Activated CD4-positive, alpha-beta T cell treated with anti-CD3 and anti-CD28 coated beads for 1 hour (primary cell): ENCODE measurements at places on chromosomes 3 and 15.

DNA sequence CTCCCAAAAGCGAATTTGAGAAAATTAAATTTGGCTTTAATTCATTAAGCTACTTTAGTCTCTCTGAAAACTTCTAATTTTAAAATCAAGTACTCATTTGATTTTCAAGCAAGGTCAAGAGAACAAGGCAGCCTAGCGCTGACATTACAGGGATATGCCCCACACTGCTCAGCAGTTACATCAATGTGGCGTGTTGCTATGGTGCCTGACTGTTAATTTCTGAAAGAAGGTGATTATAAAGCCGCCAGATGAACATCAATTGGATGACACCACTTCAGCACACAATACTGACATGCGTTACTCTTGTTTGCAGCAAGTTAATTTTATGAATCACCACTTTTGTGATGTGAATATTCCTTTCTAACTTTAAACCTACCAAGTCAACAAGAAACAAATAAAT, 284.4 kb downstream of the FOXP1 start:
- no peak for DNase-seq

DNA sequence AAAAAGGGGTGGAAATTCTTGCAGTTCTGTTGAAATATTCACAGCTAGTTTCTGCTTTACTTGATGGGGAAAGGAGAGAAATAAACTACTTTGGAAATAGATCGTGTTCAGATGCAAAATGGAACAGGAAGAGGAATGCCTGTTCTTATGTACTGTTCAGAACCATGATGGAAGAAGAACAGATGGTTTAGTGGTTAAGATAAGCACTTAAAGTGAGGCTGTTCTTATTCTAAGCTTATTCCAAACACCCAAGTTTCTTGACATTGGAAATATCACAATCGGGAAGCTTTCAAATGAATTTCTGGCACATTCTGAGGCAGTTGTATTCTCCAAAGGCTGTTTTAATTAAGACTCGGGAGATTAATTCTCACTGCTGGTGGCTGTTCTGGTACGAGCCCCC, 228.5 kb downstream of the LSAMP start:
- no peak for DNase-seq

DNA sequence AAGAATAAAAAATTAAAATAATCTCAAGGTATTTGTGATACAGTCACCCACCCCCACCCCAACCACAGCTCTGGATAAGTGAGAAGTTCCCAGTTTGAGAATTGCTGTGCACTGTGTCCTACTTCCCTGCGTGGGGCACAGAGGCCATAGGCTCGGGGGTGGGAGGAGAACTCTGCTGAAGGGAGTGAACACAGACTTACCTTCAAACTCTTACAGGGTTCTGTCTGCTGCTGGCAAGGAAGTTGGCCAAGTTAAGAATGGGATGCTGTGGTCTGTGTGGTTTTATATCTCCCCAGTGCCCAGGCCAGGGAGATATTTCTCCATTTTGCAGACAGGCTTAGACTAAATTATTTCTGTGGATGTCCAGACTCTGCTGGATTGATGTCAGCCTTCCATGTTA, 37.6 kb downstream of the SPTSSB start:
- no peak for DNase-seq

DNA sequence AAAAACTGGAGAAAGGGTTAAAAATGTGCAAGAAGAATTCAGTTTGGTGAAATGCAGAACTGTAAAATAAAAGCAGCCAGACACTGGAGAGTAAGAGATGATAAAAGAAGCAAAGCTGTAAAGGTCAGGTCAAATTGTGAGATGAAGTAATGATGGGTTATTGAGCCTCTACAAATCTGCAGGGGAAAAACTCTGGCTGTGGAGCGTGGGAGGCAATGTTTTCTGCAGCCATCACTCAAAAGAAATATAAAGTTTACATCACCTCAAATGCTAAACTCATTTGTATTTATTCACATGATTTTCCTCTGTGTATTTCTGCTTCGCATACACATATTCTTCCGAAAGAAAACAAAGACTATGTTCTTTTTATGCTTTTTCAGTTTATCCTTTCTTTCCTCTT, 158.8 kb upstream of the GPR149 start:
- no peak for DNase-seq

GRCh38 chr3:53227993-53228885, 27.6 kb downstream of the TKT start:
- no peak for DNase-seq

GRCh38 chr3:177418787-177419186, 221.5 kb upstream of the TBL1XR1 start:
- no peak for DNase-seq

DNA sequence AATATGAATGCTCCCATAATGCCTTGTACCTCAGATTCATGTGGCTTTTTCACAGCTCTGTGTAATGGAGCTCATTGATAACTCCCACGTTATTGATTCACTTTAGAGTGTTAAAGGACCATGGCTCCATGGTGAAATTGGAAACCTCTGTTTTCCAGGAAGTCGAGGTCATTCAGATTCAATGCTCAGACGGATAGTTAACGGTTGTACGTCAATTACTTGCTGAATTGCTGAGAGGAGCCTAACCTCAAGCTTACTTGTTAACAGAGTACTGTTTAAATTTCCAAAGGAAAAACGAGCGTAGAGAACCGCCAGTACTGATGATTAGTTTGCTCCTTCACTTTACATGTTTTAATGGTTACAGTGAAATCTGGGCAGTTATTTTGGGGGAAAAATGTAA, 11.1 kb downstream of the ABHD17C start:
- DNase-seq = no peak

GRCh38 chr3:94303266-94303665, 240.4 kb downstream of the NSUN3 start:
- DNase-seq = no peak

DNA sequence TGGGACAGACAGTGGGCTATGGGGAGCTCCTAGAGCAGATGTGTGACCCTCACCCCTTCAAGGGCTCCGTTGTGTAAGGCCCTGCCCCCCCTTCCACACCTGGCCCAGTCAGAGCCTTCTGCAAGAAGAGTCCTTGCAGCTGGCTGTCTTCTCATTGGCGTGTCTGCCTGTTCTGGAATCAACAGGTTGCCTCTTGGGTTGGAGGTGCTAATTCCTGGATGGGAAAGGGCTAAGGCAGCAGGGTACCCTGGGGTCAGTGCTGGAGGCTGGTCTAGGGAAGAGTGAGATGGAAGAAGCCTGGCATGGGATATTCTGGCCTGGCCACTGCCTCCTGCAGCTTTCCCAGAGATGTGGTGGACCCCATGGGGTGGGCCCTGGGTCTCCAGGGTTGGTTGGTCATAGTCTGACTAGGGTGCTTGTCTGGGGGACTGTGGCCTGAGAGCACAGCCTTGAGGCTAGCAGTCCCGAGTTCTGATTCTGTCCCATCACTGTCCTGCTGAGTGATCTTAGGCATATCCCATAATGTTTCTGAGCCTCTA, 5.1 kb downstream of the TEX264 start:
- DNase-seq = no peak

DNA sequence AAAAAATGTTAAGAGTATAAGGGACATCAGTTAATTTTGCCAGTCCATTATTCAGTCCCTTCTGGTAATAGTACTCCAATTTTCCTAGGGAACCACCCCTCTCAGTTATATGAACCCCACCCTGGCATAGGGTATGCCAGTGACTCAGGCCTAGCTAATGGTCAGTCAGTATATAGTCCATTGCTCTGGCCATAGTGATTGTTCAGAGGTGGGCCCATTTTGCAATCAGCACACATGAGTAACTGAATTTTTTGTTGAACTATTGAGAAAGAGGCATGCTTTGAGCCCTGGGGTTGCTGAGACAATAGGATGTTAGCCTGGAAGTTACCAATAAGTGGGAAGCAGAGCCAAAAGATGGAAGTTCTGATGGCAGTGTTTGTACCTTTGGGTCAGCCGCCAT, 4.1 kb downstream of the LRCH3 start:
- no peak for DNase-seq

GRCh38 chr15:73298522-73299245, 70.1 kb downstream of the HCN4 start:
- DNase-seq = no peak

- no peak for DNase-seq
These were observed 7.3 kb downstream of the NTRK3 start for GRCh38 chr15:88249220-88249619.

DNA sequence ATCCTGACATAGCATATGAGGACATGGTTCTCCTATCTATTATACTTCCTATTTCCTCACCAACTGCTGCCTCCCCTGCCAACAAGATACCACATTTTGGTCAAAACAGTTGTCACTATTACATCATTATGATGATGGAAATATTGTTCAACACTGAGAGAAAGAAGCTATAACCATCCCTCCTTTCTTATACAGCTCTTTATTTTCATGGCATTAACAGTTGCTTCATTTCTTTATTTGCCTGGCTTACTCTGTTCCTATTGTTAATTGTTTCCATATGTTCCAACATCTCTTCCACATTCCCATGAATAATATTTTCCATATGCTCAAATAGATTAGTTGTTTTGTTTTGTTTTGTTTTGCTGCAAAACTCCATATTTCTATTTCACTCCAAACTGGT, 40.8 kb upstream of the FILIP1L start:
- no peak for DNase-seq

DNA sequence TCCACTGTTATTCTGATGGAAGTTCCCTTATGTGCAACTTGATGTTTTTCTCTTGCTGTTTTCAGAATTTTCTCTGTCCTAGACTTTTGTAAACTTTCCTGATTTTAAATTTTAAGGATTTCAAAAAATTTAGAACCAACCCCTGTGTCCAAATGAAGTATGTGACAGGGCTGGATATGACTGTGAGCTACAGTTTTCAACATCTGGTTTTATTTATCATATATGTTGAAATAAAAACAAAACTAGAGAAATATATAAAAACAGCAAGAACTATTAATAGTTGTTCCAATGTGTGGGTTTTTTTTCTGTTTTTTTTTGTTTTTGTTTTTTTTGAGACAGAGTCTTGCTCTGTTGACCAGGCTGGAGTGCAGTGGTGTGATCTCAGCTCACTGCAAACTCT, 47.4 kb upstream of the PSMD6 start:
- DNase-seq = no peak

DNA sequence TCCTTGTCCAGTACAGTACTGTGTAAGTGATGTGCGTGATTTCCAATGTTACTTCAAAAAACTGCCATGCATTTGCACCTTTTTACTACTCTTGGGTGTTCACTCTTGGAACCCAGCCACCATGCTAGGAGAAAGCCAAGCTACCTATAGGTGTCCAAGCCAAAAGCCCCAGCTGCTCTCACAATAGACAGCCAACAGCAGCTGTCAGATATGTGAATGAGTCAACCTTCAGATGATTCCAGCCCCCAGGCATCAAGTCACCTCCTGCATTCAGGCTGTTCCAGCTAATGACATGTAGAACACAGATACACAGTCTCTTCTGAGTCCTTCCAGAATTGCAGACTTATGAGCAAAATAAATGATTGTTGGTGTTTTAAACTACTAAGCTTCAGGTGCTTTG, 417.7 kb upstream of the TGFBR2 start:
- DNase-seq = no peak

GRCh38 chr3:11373654-11374053, 101.5 kb downstream of the ATG7 start:
- no peak for DNase-seq

- DNase-seq = no peak
These were observed 25.9 kb upstream of the SPRED1 start for GRCh38 chr15:38226608-38227266.

DNA sequence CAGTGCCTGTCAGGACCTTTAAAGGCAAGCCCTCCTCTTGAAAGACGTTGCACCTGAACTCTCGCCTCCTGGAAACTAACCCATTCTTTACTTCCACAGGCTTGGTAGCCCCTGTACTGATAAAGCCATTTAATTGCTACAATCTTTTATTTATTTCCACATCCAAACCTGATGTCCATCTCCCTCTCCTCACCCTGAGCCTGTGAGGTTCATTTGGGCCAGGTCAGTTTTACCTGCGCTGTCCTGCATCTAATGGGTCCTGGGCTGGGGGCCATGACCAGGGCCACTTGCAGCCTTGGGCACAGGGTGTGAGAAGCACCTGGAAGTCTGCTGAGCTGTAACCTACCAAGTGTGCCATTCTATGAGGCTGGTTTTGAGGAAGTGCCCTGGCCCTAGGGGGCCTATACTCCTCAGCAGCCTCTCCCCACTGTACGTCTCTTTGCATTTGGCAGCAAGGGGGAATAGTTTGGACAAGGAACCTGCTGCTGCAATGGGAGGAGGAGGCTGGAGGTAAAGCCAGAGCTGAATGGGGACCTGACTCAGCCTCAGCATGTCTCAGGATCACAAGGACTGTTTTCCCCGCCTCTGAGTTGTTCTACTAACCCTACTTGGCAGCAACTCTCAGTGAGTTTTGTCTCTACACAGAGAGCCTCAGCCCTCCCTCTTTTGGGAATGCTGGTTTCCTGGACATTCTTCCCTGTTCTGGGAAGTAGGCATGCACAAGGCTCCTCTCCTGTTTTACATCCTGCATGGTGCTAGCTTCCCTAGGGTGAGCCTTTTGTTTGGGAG, 53.8 kb downstream of the WDR76 start:
- no peak for DNase-seq

DNA sequence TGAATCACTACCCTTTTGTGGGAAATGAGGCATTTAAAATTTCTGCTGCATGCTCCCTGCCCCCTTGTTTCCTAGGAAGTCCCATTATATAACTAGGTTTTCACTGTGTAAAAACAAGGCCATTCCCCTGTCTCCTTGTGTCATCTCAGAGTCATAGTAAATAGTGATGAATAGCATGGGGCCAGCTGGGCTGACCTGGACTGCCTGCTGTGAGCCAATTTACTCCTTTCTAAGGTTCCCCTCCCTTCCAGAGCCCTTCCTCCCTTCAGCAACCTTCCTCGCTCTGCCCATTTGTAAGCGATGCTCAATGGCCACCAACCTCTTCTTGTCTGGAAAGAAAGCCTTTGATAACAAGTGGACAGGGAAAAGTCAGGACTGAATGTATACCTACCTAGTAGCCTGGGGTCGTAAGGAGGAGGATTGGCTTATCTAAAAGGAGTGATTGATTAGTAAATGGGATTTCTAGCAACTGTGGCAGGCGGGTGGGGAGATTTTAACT, 11.7 kb downstream of the ITGA11 start:
- no peak for DNase-seq

- DNase-seq = no peak
These were observed 1.5 kb downstream of the CYP1A1 start for GRCh38 chr15:74723754-74724334.
